ENCODE measurements at places on chromosomes 7 and 10.

- DNase-seq = no peak
Observed at GRCh38 chr7:26609082-26609481, 255.3 kb downstream of the SKAP2 start.

- no peak for DNase-seq
Observed at GRCh38 chr10:119245272-119245671, 37.9 kb downstream of the GRK5 start.

- DNase-seq = no peak
Observed at GRCh38 chr10:67657775-67658174, 38.2 kb downstream of the CTNNA3 start.

DNA sequence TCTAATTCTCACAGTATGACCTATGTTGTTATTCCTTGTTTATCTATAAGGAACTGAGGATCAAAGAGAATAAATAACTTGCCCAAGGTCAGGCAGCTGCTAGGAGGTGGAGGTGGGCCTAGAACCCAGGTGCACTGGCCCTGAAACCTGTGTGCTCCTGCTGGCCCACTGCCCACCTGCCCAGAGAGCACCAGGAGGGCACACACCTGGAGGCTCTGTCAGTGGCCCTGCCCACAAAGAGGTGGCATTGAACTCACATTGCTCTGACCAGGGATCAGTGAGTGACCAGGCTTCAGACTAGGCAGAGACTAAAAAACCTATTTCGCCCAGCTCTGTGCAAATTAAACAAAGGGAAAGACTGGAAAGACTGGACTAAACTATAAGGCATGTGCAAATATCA, 210.6 kb downstream of the TNS3 start:
- DNase-seq = no peak

DNA sequence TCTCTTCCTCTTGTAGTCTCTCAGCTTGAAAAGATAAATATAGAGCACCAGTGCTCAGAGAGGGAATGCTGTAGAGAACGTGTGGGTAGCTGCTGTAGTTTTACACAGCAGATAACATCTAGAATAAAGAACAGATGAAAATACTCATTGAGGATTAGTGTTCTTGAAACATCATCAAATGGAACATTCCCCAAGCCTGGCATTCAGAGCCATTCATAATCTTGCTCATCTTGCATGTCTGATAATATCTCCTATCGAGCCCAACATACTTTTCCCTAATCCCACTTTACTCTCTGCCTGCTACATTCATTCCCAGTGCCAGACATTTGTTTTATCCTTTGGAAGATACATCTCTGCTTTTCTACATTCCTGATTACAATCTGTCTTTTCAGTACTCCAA, 35.2 kb downstream of the MCU start:
- DNase-seq = no peak

DNA sequence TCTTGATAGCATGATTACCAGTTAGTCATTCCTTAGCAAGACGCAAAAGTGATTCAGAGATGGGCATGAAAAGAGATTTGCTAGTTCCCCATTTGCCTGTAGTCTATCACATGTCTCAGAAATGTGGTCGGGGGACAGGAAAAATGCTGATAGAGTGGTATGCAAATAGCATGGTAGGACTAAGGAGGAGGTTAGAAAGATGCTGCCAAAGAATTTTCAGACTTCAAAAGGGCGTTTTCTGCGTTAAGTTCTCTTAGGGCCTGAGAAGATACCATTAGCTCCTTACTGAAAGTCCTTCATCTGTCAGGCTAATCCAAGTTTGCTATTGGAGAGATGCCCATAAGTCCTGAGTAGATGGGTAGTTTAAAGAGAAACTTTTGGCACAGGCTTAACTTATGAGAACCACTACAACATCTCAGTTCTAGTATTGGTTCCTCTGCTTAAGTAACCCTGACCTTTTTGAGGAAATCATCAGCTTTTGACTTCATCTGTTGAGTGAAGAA, 2.7 kb downstream of the CALD1 start:
- DNase-seq = no peak

Data from non-pigmented ciliary epithelial cell (primary cell).